ENCODE measurements at places on chromosomes 6 and 20.
A peak's percentile ranks its signal among the peaks of the same experiment; 100 is the strongest.

DNA sequence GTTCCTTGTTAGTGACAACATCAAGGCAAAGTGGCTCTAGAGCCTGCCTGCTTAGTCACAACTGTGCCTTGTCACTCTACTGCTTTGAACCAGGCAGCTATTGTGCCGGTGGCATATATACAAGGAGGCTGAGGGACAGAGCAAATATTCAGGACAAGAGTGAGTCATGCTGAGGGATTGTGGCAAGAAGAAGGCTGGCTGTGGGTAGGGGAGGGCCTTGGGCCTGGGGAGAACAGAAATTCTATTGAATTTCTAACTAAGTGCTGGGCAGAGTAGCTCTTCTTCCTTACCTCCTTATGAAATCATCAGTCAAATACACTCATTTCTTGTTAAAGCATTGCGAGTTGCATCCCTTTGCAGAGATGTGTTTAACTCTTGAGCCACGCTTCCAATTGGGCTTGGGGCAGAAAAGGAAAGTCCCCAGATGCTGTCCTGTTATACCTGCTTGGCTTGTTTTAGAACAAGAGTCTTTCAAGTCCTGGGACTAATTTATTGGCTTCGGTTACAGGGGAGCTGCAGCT, 59.7 kb downstream of the PFDN4 start:
- DNase-seq = no peak

DNA sequence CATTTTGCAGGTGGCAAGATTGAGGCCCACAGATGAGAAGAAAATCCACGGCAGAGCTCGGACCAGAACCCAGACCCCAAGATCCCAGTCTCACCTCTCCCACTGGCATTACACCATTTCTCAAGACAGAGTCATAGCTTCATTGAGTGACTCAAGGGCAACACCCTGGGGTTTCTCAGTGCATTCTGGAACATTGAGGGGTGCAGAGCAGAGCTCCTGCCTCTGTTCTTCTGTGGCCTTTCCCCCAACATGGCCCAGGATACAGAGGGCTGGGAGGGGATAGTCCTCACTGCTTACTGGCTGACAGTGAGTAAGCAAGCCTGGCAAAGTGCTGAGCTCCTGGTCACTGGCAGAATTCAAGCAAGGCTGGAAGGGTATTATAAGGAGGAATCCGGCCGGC, 74.0 kb downstream of the MDGA1 start:
- no peak for DNase-seq

GRCh38 chr6:41626022-41626421, 12.2 kb upstream of the MDFI start:
- DNase-seq = no peak

- no peak for DNase-seq
Measured at GRCh38 chr20:4071178-4071693, 55.9 kb upstream of the RNF24 start.

DNA sequence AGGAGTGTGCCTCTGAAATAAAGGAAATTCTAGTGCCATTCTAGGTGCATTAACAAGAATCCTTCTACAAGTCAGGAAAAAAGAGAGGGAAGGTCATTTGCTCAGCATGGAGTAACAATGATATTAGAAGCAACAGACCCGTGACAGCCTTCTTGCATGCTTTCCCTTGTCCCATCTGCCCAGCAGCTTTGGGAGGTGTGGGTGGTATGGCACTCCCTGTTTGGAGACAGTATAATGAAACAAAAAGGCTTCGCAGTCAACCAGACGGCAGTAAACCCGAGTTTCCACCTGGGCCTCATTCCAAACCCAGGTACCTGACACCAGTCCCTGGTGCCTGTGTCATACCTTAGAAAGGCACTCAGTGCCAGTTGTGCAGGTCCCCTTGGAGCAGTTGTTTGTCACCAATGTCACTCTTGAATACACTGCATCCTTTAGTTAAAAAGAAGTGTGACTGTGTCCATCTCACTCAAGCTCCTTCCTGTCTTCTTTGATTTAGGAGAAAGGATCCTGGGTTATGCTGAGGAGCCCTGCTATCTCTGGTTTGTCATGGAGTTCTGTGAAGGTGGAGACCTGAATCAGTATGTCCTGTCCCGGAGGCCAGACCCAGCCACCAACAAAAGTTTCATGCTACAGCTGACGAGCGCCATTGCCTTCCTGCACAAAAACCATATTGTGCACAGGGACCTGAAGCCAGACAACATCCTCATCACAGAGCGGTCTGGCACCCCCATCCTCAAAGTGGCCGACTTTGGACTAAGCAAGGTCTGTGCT, 14.7 kb downstream of the STK35 start:
- no peak for DNase-seq

DNA sequence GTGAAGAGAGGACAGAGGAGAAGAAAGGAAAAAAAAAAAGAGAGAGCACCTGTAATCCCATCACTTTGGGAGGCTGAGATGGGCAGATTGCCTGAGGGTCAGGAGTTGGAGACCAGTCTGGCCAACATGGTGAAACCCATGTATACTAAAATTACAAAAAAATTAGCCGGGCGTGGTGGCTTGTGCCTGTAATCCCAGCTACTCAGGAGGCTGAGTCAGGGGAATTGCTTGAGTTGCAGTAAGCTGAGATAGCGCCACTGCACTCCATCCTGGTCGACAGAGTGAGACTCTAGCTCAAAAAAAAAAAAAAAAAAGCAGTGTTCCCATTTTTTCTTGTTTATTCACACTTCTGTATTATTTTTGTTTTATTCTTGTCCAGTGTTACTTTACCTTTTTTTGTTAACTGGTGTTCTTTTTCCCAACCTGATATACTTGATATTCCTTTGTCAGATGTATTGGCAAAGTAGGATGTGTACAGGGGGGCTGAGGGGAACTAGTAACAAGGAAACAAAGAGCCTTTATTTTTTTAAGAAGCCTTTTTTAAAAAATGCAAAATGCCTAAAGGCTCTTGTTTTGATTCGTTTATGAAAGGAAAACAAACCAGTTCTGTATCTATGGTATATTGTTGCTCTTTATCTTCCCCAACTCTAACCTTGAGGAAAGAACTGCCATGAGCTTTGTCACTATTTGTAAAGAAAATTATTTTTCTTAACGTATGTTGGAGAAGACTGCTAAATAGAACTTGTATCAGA, 22.3 kb downstream of the COL19A1 start:
- DNase-seq = no peak

DNA sequence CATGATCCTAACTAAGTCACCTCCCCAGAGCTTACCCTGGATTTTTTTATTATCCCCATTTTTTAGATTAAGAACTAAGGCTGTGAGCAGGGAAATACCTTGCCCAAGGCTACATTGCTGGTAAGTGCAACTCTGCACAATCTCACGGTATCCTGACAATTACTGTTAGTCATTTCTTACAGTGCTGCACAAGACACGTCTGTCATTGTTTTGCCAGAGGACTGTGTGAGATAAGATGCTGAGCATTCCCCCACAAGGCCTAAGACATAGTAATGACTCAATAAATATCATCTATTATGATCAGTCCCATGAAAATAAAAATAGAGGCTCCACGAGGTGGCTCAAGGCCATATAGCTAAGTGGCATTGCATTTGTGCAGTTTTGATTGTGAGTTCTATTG, 21.0 kb downstream of the PFDN4 start:
- DNase-seq = no peak

DNA sequence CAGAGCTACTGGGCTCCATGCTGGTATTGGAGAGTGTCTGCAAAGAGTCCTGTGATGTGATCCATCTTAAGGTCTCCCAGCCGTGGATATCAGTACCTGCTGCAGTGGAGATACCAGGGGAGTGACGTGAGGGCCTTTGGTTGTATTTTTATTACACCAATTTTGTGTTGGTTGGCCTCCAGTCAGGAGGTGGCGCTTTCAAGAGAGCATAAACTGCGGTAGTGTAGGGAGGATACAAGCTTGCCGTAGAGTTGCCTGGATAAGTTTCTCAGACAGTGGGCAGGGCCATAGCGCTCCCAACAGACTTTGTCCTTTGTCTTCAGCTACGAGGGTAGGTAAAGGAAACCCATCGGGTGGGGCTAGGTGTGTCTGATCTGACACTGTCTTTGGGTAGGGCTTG, 113.0 kb upstream of the CEP162 start:
- DNase-seq = no peak

- DNase-seq = no peak
Measured at GRCh38 chr20:24696396-24696795, 227.0 kb downstream of the SYNDIG1 start.

DNA sequence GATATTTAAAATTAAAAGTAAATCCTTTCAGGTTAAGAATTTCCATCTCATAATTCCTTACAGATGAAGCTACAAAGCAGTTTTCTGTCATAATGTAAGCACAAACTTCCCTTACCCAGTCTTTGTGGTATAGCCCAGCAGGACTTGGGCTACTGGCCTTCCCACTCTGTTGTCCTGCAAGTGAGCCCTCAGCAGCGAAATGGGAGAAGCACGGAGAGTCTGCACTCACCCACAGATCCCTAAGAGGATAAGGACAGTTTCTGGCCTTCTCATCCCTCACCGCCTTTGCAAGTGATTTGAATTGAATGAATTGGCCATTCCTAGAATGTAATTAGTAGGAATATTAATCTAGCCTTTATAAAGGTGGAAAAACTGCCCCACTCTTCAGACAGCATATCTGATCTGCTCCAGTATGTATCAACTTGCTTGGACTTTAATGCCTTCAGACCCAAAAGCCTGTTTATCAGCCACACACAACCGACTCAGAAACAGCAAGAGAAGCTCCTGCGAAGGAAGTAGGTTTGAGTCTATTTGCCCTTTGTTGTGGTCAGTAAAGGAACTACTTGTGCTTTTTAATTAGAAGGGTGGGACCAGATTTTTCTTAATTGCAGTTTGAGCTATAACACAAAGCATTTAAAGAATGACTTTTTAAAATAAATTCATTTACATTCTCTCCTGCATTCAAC, 29.9 kb upstream of the PRDM1 start:
- no peak for DNase-seq

- DNase-seq = peak; percentile 85
Measured at GRCh38 chr6:66628917-66629316, 921.9 kb upstream of the EYS start.
